Activated CD4-positive, alpha-beta T cell treated with anti-CD3 and anti-CD28 coated beads, Interleukin-2, amount 10 ng/mL, durations not matched to agents 7 days and 5 days (primary cell): ENCODE measurements at places on chromosomes 6 and 20. TPM values are rescaled to one million over a fixed set of nuclear protein-coding genes. Genes with fewer than 3 reads are reported as not detected.

DNA sequence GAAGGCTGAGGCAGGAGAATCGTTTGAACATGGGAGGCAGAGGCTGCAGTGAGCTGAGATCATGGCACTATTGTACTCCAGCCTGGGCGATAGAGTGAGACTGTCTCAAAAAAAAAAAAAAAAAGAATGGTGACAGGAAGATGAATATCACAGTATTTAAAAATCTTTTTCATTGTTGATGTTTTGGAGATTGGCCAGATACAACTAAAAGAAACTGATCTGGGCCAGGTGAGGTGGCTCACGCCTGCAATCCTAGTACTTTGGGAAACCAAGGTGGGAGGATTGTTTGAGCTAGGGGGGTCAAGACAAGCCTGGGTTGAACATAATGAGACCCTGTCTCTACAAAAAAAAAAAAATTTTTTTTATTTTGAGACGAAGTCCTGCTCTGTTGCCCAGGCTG, 52.1 kb downstream of the TRAF3IP2 start:
- H3K27ac ChIP-seq: no peak overlapping the region
- no peaks in the 10 kb centered on the region for H3K27me3 ChIP-seq
- no peaks in the 10 kb centered on the region for H3K4me1 ChIP-seq
- H3K36me3 ChIP-seq: peaks cover 6% of the 10 kb centered on the region
- no peak overlapping the region for H3K4me3 ChIP-seq
- DNase-seq: no peak

UNC5CL gene
- 1.1 TPM for total RNA-seq

PRDM13 gene
- not detected for total RNA-seq

BEND6 gene
- not detected for total RNA-seq

- no peaks in the 10 kb centered on the region for H3K36me3 ChIP-seq
- peak overlapping the region; percentile 80 for H3K27ac ChIP-seq
- no peaks in the 10 kb centered on the region for H3K27me3 ChIP-seq
- peaks cover 35% of the 10 kb centered on the region for H3K4me1 ChIP-seq
These were observed 133.1 kb downstream of the HFE start for GRCh38 chr6:26220145-26220970.

NRSN1 gene
- not detected for total RNA-seq

PAK5 gene
- total RNA-seq: not detected

DNA sequence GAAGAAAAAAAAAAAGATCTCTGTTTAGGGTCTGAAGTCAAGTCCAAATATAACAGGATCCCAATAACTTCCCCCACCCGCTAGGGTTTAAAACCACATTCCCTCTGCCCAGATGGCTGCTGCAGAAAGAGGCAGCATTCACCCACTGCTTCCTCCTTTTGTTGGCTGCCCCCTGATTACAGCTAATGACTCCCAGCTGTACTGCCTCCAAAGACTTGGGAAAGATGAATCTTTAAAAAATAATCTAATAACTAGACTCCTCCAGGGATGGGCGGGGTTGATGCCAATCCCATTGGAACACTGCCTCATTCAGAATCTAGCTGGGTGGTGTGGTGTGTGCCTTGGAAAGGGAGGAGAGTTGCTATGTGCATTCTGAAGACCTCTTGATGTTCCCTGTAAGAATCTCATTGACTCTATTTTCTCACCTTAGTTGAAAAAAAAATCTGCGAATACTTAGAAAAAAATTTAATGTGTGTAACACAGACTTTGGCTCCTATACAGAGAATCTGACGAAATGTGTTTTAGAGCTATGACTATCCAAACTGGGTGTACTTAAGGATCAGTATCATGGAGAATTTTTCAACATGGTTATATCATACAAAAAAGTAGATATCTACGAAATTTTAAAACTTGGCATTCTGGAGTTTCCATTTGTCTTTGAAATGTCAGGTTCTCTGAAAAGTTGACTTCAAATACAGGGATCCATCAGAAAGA, 174.0 kb downstream of the RNF144B start:
- H3K27ac ChIP-seq: no peak overlapping the region
- H3K36me3 ChIP-seq: no peaks in the 10 kb centered on the region
- DNase-seq: no peak

CAGE1 gene
- 0.12 TPM for total RNA-seq

MEP1A gene
- total RNA-seq: not detected

TGM3 gene
- total RNA-seq: not detected
